ENCODE measurements at places on chromosomes 3 and 15.

DNA sequence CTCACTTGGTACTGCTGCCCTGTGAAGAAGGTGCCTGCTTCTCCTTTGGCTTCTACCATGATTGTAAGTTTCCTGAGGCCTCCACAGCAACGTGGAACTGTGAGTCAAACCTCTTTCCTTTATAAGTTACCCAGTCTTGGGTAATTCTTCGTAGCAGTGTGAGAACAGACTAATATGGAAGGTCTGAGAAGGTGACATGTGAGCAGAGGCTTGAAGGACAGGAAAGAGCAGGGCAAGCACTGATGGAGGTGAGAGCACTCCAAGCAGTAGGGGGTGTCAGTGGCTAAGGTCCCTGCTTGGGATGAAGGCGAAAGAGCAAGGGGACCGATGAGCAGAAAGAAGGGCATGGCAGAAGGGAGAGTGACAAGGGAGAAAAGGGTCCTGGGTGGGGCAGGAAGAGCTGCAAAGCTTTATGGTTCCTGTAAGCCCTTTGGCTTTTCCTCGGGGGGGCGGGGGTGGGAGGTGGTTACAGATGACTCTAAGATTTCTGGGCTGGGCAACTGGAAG, 3.5 kb downstream of the EIF4E3 start:
- no peak for DNase-seq

GRCh38 chr3:114216186-114216970, 21.0 kb downstream of the ZNF80 start:
- DNase-seq, result no peak

- no peak for DNase-seq
These were observed 166.7 kb downstream of the SLCO3A1 start for GRCh38 chr15:92020207-92020606.

- no peak for DNase-seq
These were observed 318.0 kb upstream of the LMCD1 start for GRCh38 chr3:8183627-8184026.

GRCh38 chr15:93088200-93088980, 621 bp downstream of the RGMA start:
- no peak for DNase-seq

- DNase-seq, result no peak
These were observed 213.1 kb upstream of the NECTIN3 start for GRCh38 chr3:110858549-110858948.

- DNase-seq, result no peak
These were observed 23.7 kb downstream of the PRR23E start for GRCh38 chr3:127216415-127217261.
